ENCODE measurements at places on chromosomes 11 and 22.

- no peak for DNase-seq
Measured at GRCh38 chr22:47575291-47575690, 812.8 kb downstream of the TBC1D22A start.

- DNase-seq, result no peak
Measured at GRCh38 chr22:30232716-30233218, 13.8 kb downstream of the LIF start.

- DNase-seq, result no peak
Measured at GRCh38 chr11:39683951-39684554, 1775.4 kb downstream of the LRRC4C start.

DNA sequence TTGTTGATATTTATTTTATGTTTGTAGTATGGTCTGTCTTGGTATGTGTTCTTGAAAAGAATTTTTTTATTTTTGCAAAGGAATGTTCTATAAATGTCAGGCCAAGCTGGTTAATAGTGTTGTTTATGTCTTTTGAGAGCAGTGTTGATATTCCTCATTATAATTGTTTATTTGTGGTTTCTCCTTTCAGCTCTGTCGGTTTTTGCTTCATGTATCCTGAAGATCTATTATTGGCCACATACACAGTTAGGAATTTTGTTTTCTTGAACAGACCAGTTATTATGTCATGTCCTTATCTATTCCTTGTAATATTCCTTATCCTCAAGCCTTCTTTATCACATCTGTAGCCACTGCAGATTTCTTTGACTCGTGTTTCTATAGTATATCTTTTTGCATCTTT is 56.5 kb downstream of the PDHX start:
- no peak for DNase-seq

DNA sequence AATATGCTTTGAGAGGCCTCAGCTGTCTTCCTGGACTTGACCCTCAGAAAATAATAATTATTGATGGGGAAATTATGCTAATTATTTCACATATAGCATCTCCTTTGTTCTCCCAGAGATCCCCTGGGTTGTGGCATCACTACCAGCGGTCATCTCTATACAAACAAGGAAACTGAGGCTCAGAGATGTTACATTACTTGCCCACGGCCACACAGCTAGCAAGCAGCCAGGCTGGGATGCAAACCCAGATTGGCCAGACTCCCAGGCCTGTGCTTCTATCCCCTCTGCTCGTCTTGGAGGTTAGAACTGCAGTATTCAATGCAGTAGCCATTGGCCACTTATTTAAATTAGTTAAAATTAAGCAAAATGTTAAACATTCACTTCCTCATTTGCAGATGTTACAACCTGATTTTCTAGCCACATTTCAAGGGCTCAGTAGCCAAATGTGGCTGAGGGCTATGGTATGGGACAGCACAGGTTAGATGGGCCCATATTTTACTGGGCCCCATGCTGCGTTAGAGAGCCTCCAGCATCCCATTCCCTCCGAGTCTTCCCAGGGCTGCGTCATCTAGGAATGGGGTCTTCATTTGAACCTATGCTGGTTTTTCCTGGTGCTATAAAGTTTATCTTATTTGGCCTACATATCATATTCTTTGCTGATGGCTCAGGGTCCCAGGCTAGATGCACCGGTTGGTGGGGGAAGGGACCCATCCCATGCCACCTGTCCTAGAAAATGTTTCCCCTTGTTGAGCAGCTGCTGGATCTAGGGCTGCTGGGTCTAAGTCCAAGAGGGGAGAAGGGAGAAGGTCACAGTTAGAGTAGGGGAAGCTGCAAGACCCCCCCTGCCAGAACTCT is 2.2 kb downstream of the SLC35C1 start:
- no peak for DNase-seq

GRCh38 chr22:20204311-20204710 is 53.5 kb upstream of the CCDC188 start:
- no peak for DNase-seq

- DNase-seq, result no peak
Measured at GRCh38 chr11:94308024-94308423, 3.6 kb downstream of the IZUMO1R start.

DNA sequence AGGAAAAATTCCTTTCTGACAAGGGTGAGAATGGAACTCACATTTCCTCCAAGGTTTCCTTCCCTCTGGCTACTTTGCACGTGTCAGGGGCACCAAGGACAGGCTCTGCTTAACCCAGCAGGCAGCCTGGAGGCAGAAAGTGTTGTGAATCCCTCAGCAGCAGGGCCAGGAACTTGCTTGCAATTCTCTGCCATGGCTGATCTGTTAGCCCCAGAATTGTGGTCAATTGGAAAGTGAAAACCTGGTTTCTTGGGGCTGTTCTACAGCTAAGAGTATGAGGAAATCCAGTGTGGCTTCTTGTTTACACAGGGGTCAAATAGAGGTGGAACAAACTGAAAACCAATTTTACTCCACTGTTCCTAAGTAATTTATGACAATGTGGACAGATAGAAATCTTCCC is 38.3 kb upstream of the CEP295 start:
- no peak for DNase-seq

GRCh38 chr11:15638386-15638787 is 523.7 kb downstream of the INSC start:
- no peak for DNase-seq

- no peak for DNase-seq
Measured at GRCh38 chr11:76228071-76228874, 22.0 kb upstream of the WNT11 start.

- no peak for DNase-seq
Measured at GRCh38 chr11:47904048-47904447, 55.9 kb upstream of the NUP160 start.

GRCh38 chr22:20484948-20485683 is 10.5 kb downstream of the KLHL22 start:
- no peak for DNase-seq

DNA sequence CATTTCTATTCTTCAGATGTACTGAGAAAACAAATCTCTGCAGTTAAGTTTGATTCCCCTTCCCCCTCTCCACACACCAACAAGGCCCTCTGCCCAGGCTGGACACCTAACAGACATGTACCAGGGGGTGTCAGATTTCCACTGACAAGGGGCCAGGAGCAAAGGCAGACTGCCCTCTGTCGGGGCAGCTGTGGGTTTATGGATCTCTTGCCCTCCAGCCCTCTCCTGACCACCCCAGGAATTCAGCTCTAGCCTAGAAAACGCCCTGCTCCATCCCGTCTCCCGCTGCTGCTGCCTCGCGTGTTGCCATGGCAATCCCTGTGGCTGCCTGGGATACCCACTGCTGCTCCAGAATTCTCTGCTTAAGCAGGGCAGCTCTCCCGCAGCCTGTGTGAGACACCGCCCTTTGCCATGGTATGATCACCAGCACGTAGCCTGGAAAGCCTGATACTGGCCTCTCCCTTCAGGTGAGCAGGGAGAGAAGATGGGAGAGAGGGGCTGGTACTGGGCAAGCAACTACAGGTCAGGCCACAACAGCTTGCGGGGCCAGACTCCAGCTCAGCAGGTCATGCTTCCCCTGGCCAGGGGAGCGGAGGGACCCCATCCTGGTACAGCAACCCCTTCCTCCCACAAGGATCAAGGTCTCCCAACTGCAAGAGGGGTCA is 41.6 kb downstream of the BUD13 start:
- DNase-seq, result no peak

- peak; percentile 33 for DNase-seq
Measured at GRCh38 chr22:38051900-38052862, 5.0 kb upstream of the PICK1 start.

GRCh38 chr22:37443977-37444376 is 16.7 kb upstream of the ELFN2 start:
- no peak for DNase-seq

- DNase-seq, result no peak
Measured at GRCh38 chr11:83865636-83866461, 579.7 kb upstream of the CCDC90B start.

- no peak for DNase-seq
Measured at GRCh38 chr22:28123989-28124766, 205.1 kb upstream of the PITPNB start.

DNA sequence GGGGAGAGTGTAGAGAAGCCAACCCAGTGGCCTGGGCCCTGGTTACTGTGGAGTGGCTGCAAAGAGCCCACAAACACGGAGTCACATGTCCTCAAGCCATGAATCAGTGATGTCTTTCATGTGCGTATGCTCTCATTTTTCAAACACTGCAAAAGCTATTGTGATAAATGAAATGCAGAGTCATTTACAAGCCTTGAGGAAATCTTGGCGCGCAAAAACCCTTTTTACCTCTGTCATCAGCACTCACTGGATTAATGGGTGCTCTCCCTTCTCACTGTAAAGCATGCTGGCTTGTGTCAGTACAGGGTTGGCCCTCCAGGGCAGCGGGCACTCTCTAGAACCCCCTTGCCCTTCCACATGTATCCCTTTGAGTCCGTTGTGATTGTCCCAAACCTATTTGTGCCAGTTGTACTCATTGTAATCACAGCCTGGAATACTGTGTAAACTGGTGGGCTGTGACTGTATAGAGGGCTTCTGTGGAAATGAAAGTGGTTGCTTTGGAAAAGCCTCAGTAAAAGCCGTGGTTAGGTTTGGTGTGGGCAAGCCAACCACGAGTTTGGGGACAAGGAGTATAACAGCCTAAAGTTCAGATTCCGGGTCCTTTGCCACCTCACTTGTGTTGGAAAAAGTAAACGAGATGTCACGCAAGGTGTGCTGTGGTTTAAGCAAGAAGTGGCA is 10.4 kb downstream of the GNAZ start:
- DNase-seq, result no peak

DNA sequence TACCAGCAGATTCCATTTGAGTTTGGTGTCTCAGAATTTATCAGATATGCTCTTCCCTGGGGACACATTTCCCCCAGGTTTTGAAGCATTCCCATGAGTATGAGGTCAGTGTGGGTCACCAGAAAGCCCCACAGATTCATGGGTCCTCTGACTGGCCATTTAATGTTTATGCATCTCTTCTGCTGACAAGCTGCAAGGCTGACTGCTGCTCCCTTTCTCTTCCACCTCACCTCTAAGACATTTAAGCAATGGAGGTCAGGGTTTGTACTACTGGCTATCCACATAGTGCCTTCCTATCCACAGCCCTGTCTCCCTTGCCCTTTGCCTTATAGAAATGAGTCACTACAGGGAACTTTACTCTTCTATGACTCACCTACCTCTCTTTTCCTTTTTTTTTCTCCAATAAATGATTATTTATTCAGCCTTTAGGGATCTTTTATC is 106.0 kb upstream of the TIMP3 start:
- no peak for DNase-seq

DNA sequence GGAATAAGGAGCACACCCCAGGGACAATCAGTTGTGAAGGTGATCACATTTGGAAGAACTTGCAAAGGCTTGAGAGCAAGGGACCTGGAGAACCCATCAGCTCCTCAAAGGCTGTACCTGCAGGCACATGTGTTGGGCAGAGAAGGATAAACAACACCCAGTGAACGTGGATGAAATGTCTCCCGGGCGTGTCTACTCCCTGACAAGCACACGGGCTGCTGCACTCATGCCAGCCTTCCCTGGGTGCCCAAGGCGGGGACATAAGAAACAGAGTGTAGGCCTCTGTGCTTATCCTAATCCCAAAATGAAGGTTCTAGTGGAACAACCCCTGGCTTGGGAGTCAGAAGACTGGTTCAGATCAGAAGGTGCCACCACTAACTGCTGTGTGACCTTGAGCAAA is 46.7 kb downstream of the DSCAML1 start:
- DNase-seq, result no peak

DNA sequence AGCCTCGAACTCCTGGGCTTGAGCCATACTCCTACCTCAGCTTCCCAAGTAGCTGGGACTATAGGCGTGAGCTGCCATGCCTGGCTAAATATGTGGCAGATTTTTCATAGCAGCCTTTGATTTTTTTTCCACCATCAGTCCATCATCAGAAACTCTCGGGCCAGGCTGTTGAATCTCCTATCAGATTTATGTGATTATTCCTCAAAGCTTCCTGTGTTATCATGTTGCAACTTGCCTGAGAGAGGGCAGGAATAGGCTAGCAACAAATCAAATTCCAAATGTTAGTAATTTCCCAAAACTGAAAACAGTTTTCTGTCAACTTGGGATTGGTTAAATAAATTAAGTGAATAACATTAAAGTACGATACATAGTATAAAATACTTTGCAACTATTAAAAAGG is 3.4 kb downstream of the LRRC51 start:
- no peak for DNase-seq

DNA sequence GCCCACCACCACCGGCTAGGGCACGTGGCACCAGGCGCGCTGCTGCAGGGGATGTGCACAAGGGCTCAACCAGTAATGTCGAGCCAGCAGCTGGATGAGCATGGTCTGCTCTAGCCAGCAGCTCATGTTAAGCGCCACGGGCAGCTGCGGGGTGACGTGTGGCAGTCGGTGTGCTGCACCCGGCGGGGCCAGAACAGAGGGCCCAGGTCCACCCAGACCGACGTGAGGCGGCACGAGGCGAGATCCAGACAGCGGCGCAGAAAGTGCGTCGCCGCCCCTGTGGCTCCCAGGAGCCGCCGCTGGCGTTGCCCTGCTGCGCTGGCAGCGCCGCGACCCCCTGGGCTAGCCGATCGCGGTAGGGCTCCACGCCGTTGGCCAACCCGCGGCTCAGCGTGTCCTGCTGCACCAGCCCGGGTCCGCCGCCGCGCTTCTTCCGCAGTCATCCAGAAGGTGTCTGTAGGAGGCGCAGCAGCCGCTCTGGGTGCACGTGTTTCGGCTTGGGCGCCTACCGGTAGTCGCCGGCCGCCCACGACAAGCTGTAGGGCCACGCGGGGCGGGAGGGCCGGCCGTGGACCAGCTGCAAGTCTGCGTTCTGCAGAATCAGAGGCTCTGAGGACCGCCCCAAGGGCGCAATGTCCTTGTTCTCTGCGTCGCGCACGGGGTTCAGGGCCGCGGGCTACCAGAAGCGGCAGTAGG is 4.6 kb upstream of the GALR3 start:
- peak; percentile 49 for DNase-seq

DNA sequence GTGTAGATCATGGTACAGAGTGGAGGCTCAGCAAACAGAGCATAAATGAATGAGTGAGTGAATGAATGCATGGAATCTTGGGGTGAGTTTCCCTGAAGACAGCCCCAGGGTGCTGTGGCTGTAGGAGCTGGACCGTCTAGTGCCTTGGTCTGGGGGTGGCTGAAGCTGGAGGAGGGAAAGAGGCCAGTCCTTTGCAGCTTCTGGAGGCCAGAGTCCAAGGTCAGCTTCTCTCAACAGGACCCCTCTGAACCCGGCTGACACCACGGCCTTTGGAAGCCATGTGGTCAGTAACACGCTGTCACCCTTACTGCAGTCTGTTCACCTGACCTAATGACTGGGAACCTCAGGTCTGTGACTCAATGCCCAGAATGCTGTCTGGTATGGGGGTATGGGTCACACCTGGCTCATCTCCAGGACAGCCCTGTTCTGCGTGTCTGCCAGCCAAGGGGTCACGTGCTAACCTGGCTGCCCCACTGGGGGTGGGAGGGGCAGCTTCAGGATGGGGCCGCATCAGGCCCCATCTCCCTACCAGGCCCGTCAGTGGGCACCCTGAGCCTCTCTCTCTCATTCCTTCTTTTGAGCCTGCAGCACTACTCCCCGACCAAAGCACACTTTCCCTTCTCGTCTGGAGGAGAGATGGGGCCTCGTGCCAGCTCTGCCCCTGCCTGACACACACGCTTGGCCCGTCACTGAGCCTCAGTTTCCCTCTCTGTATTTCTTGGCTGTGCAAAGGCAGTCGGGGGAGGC is 24.1 kb upstream of the CHKA start:
- no peak for DNase-seq

Measured in stimulated activated CD4-positive, alpha-beta T cell treated with anti-CD3 and anti-CD28 coated beads, Interleukin-1b, Interleukin-23, amount 100 ng/mL, for 24 hours (primary cell).